NCI-H446 treated with DMSO at 0.1 percent for 48 hours (cell line): ENCODE measurements at places on chromosomes 13 and 19.
A peak's percentile ranks its signal among the peaks of the same experiment; 100 is the strongest.

DNA sequence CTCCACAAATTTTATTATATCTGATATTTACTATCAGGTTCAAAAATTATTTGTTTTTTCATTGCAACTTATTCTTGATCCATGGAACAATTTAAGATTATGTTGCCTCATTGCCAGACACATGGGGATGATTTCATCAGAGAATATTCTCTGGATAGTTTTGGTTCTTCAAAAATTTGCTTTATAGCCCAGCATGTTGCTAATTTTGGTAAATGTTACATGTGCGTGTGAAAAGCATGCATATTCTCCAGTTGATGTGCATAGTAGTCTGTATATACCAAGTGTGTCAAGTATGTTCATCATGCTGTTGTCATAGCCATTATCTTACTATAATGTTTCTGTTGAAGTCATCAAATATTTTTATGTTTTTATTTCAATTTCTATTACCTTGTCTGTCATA, 122.3 kb downstream of the RFC3 start:
- DNase-seq: no peak

DNA sequence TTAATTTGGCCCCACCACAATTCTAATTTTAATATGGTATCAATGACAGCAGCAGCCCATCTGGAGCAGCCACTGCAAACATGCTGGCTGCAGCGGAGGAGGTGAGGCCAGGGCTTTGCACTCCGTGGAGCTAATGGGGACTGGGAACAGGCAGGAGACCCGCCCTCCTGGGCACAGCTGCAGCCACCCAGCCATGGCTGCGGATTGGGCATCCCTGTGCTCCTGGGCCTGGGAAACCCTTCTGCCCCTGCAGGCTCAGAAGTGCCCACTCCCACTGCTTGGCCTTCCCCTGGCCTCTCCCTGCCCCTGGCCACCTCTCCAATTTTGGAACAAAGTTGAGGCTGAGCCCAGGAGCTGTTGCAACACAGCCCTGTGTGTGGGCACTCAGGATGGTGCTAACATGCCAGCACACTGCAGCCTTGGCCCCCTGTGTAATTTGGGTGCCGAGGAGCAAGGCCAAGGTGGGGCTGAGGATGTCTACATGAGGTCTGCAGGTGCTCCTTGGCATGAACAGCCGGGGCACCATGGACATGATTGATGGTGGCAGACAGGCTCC, 123.6 kb downstream of the PCDH9 start:
- no peak for DNase-seq

- peak; percentile 7 for DNase-seq
Measured at GRCh38 chr13:97058391-97058790, 64.1 kb upstream of the OXGR1 start.

DNA sequence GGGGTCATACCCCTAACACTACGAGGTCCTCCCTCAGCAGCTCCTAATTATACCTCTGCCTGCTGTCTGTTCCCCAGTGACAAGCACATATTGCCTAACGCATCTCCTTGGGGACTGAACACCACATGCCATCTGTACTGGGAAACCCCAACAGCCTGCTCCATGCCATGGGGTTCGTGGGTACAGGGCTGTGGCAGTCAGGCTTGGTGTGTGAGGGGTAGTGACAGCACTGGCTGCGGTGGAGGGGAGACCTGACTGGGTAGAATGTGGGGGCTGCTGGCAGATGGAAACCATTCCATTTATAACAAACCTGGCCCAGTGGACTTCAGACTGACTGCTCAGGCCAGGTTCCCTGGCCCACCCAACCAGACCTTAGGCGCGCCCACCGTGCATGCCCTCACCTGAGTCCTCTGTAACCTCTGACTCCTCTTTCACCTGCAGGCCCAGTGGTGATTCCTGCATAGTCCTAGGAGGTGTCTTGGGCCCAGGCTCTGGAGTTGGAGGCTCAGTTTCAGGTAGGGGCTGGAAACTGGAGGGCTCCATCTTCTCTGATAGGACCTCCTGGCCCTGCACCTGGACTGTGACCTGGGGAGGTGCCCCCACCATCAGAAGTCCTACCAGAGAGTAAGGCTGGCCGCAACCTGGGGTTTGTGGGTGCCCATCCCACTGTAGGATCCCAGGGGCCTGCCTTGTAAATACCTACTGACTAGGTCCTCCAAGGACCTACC, 3.0 kb downstream of the MZF1 start:
- no peak for DNase-seq

- DNase-seq: no peak
Measured at GRCh38 chr13:42394361-42394708, 122.4 kb downstream of the AKAP11 start.

DNA sequence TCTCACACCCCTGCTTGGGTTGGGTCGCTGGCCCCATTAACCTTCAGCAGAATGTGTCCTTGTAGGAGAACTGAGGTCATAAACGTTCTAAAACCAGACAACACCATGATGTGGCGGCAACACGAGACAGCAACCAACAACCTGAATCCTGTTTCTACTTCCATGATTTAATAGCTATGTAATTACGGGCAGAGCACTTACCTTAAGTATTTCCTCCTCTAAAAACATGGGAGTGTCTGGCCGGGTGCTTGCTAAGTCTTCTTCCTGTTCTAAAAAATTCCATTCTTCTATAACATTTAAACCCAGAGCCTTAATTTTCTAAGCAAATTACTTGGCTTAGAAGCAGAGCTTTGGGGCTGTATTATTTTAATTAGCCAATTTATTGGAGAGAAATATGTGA, 33.5 kb upstream of the IRS2 start:
- DNase-seq: no peak

DNA sequence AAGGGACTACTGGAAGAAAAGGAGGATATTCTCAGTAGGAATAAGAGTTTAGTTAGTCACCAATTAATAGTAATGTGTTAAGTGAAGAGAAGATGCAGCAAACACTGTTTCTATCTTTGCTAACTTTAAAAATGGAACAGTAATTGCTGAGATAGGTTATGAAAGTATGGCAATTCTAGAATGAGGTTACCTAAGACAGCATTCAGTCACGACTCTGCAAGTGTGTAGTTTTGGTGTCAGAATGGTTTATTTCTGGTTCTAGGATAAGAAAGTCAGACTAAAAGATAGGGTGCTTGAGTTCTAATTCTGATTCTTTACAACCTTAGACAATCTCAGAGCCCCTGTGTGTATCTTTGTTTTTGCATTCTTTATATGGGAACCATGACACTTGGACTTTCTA, 138.1 kb downstream of the POU4F1 start:
- no peak for DNase-seq

DNA sequence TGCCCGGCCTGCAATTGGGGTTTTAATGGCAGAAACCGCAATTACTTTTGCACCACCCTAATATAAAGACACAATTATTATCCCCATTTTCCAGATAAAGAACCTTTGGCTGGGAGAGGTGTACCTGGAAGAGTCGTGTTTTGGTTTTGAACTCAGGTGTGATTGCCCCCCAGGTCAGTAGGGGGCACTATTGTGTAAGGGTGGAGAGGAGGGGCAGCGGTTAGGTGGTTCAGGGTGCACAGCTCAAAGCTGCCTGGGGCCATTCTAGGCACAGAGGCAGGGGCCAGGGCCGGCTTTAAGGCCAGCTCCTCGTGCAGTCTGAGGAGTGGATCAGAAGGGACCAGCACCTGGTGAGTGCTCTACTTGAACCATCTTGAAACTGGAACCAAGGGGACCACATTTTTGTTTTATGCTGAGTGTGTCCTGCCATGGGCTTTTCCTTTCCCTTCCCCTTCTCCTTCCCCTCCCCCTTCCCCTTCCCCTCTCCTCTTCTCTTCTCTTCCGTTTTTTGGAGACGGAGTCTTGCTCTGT, 5.8 kb upstream of the FCGRT start:
- DNase-seq: no peak

- DNase-seq: no peak
Measured at GRCh38 chr19:8457827-8458226, 13.1 kb downstream of the HNRNPM start.

DNA sequence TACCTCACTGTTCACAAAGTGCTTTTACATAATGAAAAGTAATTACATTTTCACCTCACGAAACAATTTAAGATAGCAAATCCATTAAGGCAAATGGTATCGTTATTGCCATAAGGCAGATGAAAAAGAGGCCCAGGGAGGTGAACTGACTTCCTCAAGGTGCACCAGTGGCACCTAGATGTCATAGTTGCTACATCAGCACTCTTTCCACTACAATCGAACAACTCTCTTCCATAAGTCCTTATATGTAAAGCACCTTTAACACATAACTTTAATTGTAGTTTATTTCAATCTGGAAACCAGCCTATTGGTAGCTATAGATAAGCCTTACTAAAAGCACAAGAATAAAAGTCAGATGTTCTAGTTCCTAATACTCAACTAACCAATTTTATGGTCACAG, 35.1 kb downstream of the XPO4 start:
- no peak for DNase-seq

DNA sequence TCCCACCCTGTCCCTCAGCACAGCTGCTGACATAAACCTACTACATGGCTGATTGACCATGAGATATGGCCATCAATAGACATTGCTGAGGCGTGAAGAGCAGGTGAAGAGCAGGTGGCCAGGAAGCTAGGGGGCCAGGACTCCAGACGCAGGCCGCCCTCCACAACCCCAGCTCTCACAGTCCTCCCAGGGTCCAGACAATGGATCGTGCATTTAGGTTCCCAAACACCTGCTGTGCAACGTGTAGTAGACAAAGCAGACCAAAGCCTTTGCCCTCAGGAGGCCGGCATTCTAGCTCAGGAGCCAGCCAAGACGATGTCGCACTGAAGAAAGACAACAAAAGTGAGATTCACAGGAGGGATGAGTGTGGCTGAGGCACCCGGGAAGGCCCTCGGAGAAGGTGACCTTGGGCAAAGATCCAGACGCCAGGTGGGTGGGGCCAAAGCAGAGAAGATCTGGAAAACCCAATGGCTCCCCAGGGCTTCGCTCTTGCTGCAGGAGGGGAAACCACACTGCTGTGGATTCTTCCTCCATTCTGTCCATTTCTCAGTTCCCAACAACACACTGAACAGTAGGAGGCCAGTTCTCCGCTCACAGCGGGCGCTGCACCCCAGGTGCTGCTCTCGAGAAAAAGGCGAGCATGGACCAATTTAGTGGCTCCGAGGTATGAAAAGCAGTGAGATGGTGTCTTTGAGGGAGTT, 1.4 kb downstream of the FFAR1 start:
- no peak for DNase-seq

DNA sequence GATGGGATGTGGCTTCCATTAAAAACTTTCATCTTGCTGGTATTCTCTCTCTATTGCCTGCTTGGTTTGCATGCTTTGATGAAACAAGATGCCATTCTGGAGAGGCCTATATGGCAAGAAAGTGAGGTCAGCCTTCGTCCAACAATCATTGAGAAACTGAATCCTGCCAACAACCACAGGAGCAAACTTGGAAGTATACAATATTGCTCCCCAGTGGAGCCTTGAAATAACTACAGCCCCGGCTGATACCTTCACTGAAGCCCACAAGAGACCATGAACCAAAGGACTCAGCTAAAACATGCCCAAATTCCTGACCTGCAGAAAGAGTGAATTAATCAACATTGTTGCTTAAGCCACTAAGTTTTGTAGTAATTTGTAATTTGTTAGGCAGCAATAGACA, 82.5 kb upstream of the FGF14 start:
- DNase-seq: no peak

DNA sequence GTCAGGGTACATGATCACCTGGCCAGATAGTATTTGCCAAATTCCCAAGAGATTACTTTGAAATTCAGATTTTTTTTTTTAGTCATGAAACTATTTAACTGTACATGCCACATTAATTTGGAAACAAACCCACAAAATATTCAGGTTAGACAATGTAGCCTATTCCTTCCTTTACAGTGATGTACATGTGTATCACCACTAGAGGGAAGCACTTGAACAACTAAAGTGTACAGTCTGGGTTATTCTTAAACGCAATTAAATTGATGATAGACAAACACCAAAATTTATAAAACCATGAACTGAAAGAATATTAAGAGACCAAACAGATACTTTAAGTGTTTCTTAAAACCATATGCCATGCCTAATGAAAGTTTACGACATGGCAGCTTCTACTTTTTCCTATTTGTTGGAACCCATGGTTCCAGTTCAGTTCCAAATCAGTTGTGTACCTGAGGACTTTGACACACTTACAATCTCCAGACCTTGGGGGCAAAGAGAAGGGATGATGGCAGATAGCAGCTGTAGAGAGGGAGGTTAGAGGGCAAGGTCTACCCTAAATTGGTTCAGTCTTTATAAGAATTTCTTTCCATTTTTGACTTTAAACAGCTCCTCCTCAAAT, 52.8 kb downstream of the TNFSF13B start:
- DNase-seq: no peak

DNA sequence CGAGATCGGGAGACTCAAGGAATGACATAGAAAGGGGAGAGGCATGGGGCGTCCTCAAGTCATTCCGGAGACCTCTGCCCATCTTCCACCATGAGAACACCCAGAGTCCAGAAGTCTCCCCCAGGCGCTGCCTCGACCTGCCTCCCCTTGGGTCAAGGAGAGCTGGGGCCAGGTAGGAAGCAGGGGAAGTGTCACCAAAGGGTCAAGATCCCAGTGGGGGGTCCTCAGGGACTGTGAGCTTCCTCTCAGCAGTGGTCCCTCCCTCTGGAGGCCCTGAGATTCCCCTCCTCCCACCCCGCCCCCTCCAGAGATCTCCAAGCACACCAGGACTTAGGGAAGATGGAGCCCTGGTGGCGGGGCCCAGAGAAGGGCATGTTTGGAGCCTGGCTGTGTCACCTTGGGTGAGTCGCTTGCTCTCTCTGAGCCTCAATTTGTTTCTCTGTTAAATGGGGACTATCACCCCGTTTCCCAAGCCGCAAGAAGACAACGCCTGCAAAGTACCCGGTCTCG, 919 bp downstream of the DACT3 start:
- DNase-seq: no peak

DNA sequence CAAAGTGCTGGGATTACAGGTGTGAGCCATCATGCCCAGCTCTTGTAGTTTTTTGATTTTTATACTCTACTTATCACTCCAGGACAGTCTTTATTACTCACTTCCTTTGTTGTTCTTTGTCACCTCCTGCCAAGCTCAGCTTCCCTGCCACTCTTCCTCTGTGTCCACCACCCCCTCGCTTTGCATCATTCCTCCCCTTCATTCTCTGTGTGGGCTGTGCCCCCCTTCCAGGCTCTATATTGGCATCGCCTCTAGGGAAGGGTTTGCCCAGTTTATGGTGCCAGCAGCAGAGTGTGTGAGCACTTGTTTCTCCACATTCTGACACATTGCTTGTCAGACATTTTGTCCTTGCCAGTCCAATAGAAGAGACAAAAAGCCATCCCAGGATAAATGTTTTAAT, 15.1 kb downstream of the ZNF302 start:
- no peak for DNase-seq

DNA sequence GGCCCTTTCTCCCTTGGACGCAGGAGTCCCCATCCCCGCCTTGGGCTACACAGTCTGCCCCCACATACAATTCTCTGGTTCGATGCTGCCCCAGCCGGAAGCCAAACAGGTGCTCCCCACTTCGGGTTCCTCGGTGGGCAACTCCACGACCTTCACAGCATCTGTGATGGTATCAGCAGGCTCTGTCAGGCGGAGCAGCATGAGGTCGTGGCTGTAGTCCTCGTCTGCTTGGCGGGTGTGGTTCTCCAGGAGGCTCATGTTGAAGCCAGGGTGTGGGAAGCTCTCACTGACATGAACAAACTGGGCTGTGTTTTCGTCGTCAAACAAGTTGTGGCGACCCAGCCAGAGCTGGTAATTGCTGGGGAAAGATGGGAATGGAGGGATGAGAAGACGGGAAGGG, 3.5 kb downstream of the KLK1 start:
- DNase-seq: no peak

GRCh38 chr19:11578258-11579142, 1.1 kb upstream of the ACP5 start:
- DNase-seq: no peak
